ENCODE measurements at places on chromosomes 3 and 15.

DNA sequence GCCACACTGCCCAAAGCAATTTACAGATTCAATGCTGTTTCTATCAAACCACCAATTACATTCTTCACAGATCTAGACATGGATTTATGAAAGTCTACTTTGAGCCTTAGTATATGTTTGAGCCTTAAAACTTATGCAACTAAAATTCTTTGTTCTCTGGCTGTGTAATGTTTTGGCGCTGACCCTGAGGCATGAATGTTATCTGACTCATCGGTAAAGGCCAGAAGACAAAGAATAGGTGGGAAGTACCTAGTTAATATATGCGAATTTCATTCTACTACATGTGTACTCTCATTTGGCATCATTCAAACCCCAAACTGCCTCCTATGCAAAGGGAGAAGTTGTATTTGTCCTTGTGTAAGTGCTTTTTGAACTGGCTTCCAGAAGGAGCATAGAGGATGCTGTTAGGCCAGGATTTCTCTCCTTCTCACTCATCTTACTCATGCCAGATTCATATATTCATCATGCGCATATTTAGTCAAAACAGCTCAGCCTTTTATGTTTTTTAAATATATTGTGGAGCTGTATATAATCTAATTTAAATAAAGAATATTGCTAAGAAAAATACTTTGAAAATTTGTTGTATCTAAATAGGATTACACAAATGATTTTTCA, 204.2 kb downstream of the NFKBIZ start:
- no peak for DNase-seq

GRCh38 chr15:64695561-64695992, 79.8 kb downstream of the RBPMS2 start:
- no peak for DNase-seq

- no peak for DNase-seq
Observed at GRCh38 chr3:172102123-172102882, 62.9 kb downstream of the FNDC3B start.

DNA sequence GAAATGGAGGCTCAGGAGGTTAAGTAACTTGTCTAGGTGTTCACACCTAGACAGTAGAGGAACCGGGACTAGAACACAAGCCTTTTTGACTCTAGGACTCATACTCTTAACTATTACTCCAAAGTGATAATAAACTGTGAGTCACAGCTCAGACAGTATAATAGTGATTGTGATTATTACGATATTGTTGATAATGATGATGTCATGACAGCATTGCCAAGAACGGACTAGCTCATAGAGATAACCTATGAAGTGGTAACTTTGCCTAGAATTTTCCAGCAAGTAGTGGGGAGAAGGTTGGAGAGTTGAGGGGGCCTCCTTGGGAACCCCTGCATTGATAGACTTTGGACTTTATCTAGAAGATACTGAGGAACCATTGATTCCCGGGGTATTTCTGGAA, 34.0 kb downstream of the STARD5 start:
- DNase-seq = no peak

- peak; percentile 87 for DNase-seq
Observed at GRCh38 chr15:70488002-70488605, 275.3 kb downstream of the UACA start.

- DNase-seq = no peak
Observed at GRCh38 chr3:60810881-60811280, 440.4 kb downstream of the FHIT start.

DNA sequence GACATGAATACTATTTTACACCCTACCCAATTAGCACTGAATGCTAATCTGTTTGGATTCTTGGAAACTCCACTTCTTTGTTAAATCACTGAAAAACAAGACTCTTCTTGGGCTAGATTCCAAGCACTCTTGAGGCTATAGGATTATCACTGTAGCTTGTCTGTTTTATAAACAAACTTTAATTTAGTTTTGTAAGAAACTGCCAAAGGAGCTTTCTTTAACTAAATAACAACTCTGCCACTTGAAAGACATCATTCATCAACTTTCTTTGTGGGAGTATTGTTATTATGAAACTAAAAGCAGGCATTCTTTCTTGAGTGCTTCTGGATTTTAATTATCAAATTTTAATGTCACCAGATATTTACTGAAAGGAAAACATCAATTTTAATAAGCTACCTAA, 24.1 kb downstream of the CBLB start:
- no peak for DNase-seq

DNA sequence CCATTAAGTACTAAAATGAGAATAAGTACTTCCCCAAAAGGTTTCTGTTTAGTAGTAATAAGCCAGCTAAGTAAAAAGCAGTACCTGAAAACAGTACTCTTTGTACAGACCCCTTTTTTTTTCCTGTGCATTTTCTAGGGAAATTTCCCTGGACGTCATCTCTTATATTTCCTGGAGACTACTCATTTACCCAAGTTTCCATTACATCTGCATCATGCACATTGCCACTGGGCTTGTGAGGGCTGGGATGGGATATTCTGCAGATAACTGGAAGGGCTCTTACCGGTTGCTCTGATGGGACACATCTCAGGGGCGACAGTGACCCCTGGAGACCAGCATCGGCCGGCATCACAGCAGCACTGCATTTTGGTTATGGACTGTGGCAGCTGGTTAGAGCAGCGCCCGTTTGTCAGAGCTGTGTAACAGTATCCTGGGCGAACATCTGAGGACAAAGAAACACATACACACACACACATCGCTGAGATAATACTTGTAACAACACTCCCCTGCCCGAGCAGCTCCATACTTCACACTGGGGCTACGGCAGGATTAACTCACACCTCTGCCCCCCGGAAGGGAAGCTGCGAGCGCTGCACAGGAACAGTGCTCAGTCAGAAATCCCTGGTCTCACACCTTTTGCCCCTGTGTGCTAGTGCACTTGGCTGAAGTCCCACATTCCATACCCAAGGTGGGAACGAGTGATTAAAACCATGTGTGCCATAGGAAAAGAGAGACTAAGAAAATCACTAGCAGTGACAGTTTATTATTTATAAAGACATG, 124.9 kb downstream of the FBN1 start:
- no peak for DNase-seq

DNA sequence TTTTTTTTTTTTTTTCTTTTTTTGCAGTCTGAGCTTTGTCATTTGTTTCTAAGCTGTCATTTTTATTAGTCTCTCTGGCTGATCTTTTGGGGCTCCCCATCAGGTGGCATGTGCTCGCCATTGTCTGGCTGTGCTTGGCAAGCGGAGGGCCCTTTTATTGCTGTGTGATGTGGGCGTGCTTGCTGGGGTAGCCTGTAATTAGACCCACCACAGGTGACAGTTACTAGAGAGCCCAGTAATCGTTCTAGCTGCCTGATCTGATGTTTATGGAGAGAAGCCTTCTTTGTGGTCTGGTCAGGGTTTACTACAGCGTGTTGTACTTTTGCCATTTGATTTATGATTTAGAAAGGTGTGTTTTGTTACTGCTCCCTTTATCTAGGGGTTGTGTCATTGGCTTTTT, 179.9 kb downstream of the MCTP2 start:
- DNase-seq = no peak

- no peak for DNase-seq
Observed at GRCh38 chr3:99250821-99251355, 349.4 kb upstream of the DCBLD2 start.

GRCh38 chr3:39485547-39485946, 18.1 kb downstream of the MOBP start:
- no peak for DNase-seq

DNA sequence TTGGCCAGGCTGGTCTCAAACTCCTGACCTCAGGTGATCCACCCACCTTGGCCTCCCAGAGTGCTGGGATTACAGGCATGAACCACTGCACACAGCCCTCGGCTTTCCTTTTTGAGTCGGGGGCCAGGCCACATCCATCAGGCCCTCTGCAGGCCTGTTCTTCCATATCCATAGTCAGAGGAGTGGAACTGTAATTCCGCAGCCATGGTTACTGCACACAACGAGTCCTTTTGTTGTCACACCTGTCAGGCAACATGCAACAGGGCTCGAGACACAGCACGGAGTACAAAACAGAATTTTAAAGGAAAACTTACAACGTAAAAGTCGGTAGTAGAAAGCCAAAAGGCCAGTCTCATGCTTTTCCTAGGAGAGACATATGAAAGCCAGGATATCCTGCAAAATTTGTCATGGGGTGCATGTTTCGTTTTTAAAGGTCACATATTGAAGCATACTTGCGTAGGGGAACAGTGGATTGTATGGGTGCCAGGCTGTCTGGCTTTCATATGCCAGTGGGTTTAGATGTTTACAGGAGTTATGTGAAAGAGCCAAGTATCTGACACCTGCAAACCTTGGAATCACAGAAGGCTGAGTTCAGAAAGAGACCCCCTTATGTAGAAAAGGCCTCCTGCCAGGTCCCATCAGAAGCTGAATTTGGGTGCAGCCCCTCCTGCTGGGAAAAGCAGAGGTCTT, 63.2 kb upstream of the LPP start:
- no peak for DNase-seq

DNA sequence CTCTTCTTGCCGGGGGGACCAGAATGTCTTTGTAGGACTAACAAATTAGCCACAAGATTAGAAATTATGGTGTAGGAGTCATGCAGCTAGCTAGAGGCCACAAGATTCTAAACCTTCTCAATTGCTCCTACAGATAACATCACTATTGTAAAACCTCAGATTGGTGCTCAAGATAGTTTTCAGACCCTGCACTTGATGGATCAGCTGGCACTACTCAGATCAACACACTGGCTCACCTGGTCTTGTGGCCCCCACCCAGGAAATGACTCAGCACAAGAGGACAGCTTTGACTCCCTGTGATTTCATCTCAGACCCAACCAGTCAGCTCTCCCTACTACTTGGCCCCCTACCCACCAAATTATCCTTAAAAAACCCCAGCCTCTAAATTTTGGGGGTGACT, 124.1 kb upstream of the RASGRP1 start:
- no peak for DNase-seq

GRCh38 chr15:85493260-85493659, 112.9 kb downstream of the AKAP13 start:
- DNase-seq = no peak

DNA sequence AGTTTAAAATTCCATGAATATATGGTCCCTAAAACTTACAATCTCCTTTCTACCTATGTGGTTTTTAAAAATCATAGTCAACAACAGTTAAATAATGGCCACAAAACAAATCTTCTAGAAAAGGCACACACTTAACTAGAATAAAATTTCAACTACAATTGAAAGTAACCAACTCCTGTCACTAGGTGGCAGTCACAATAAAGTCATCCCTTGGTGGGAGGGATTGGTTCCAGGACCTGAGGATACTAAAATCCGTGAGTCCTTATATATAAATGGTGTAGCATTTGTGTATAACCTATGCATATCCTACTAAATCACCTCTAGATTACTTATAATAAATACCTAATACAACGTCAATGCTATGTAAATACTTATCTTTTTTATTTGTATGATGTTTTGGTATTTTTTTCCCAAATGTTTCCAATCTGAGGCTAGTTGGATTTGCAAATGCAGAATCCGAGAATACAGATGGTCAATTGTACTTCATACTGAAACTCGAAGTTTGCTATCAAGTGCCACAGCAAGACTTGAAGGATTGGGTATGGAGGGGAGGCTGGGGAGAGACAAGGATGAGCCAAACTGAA, 172.6 kb downstream of the FMN1 start:
- DNase-seq = no peak

DNA sequence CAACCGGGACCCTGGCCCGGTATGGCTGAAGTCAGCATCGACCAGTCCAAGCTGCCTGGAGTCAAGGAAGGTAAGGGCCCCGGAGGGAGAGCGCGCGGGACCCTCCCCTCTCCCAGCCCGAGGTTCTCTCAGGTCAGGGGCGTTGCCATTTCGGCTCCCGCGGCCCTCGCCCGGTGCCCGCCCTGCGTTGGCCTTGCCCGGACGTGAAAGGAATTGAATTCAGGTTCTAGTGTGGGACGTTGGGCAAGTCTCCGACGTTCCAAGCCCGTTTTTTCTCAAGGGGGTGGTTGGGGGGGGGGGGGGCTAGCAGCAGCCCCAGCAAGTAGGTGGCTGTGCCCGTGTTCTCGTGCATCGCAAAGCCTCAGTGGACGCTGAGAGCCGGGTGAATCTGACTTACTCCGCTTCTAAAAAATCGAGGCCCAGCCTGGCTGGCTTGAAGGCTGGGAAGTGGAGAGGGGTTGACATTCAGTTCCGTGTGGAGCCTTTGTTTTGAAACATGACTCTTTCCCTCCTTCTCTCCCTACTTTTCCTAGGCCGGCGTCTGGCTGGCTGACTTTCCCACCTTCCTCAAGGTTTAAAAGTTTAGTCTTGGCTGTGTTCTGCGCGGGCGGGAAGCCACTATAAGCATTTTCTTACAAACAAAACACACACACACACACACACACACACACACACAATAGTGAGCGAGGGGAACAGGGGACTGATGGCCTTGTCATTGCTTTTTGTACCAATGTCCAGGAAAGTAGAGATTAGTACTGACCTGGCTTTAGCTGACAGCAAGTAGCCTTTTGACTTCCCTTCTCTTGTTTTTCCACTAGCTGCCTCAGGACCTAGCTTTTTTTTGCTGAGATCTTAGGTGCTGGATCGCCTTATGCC, at the start of gene UTS2B:
Gene UTS2B (minus strand): TSS at position 873 of the 876 bp plus-strand sequence. CDS start 48,337 bp downstream, outside the sequence.
- no peak for DNase-seq

- no peak for DNase-seq
Observed at GRCh38 chr15:90650117-90650955, 66.8 kb upstream of the BLM start.

DNA sequence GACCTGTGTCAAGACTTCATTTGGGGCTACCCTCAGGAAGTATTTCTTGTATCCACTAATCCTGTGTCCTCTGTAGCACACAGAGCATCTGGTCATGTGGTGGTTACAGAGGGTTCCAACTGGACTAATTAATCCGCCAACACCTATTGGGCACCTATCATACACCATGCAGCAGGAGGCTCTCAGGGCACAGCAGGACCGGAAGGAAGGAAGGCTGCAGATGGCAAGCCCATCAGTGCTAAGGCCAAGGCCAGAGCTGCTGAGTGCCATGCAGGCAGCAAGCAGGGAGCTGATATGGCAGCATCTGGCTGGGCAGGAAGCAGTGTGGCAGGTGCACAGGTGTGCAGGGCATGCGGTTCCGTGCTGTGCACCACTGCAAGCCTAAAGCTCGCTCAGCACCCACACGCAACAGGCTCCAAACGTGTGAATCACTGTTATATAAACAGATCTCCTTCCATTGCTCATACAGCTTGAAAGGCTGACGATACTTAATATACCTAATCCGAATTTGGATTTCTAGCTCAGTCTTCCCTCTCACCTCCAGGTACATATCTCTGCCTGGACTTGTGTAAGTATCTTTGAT, 64.4 kb upstream of the SNRPA1 start:
- no peak for DNase-seq

Measured in ascending aorta (tissue), 2 donors.